ENCODE measurements at places on chromosomes 1 and 21.

GRCh38 chr21:26169061-26169610 is 1.4 kb downstream of the APP start:
- no peak for DNase-seq

- no peak for DNase-seq
Observed at GRCh38 chr1:115669886-115670285, 28.1 kb downstream of the VANGL1 start.

DNA sequence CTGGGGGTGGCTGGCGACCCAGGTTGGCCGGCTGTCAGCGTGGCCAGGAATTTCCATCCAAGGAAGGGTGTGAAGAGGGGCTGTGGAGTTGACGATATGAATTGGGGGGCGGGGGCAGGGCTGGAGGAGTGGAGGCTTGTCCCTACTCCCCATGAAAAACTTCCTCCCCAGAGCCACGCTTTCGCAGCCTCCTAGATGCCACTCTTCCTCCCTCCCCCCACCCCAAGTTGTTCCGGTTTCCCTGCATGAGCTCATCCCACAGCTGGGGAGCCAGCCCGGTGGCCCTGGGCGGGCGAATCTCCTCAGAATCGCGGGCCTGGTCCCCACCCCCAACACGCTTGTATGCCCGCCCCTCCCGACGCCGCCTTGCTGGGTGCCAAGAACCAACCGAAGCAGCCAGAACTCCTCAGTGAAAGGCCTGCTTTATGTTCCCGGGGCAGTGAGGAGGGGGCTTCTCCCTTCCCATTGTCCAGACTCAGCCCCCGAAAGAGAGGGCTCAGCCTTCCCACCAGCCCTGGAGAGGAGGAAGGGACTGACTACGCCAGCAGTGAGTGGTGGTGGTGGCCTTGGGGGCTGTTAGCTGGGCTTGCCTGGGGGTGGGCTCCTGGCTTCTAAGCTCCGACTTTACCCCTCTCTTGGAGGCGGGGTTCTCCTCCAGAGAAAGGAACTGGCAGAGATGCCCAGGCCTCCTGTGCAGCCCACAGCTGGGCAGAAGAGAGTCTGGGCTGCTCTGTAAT is 1.8 kb upstream of the CSMD2 start:
- no peak for DNase-seq

- peak; percentile 47 for DNase-seq
Observed at GRCh38 chr1:93592551-93592949, 89.1 kb downstream of the BCAR3 start.

GRCh38 chr1:196477262-196477661 is 131.0 kb downstream of the KCNT2 start:
- DNase-seq: no peak

GRCh38 chr1:159980786-159981185 is 26.7 kb upstream of the SLAMF9 start:
- DNase-seq: no peak

DNA sequence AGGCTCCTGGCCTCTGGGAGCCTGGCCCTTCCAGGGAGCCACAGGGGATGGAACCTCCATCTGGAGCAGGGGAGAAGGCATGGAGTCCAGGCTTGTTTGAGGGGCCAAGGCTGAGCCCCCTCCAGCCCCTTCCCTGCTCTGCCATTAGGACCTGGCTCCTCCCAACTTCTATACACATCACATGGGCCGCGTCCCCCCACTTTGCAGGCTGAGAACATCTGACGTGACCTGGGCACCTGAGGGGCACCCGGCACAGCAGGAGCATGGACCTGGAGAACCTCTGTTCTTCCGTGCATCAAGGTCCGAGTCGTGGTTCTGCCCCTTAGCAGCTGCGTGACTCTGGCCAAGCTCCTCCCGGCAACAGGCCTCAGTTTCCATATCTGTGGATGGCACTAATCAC is 3.9 kb upstream of the AIRE start:
- DNase-seq: no peak

DNA sequence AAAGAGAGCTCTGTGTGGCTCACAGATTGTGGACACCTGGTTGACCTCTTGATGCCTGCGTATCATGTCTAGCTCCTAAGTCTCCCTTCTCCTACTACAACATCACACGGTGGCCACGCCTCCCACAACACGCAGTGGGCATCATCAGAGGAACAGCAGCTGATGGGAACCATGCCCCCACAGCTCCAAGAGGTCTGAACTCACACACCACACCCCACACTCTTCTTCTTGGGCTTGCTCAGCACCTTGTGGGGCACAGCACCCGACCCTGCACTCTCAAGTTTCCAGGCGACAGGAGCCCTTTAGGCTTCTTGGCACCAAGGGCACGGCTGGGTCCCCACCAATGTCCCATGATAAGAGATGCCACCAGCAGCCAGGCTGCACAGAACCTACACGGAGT is 18.8 kb upstream of the CDCP2 start:
- no peak for DNase-seq

DNA sequence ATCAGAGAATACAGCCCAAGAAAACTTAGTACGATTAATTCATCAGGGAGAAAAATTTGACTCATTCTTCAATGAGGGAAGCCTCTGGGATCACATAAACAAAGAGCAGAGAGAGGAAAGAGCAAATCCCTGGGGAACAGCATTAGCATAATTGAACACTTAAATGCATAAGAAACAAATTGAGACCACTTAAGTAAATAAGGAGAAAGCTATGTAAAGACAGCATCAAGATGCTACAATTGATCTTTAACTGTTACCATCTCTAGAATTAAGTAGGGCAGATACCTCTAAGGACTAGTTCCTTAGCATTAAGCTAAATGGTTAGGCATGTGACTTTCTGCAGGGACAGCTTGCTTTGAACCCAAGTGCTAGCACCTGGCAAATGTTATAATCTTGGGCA is 265.1 kb upstream of the NEGR1 start:
- no peak for DNase-seq

GRCh38 chr1:8152731-8153702 is 126.9 kb upstream of the ERRFI1 start:
- DNase-seq: no peak

DNA sequence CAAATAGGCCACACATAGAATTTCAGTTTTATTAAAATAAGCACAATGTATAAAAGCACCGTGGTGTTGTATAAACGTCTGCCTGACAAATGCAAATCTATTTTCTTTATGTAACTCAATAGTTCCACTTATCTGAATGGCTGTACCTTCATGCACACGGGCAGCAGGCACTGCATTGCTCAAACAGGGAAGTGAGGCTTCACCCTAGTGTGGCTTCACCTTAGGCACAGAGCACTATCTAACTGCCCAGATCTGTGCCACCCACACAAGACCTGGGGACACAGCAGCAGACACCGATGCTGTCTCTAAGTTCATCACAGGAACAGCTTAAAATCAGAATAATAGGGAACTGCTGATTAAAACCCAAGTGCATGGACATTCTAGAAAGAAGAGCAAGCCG is 6.0 kb upstream of the KNCN start:
- peak; percentile 16 for DNase-seq
